Fibroblast of lung (primary cell): ENCODE measurements at places on chromosomes 16 and 17. TPM values are rescaled to one million over a fixed set of nuclear protein-coding genes. Genes with fewer than 3 reads are reported as not detected.

- peaks cover 3% of the 10 kb centered on the region for H3K27me3 ChIP-seq
- no peak overlapping the region for H3K4me3 ChIP-seq
- DNase-seq, result no peak
- no peak overlapping the region for H3K27ac ChIP-seq
- no peaks in the 10 kb centered on the region for H3K4me1 ChIP-seq
These were observed 608.3 kb upstream of the SALL1 start for GRCh38 chr16:51759329-51759728.

- H3K27me3 ChIP-seq, result no peaks in the 10 kb centered on the region
- no peak overlapping the region for H3K4me3 ChIP-seq
- no peaks in the 10 kb centered on the region for H3K4me1 ChIP-seq
- H3K36me3 ChIP-seq, result no peaks in the 10 kb centered on the region
- no peak for DNase-seq
These were observed 8.8 kb downstream of the MBTD1 start for GRCh38 chr17:51251010-51251409.

DNA sequence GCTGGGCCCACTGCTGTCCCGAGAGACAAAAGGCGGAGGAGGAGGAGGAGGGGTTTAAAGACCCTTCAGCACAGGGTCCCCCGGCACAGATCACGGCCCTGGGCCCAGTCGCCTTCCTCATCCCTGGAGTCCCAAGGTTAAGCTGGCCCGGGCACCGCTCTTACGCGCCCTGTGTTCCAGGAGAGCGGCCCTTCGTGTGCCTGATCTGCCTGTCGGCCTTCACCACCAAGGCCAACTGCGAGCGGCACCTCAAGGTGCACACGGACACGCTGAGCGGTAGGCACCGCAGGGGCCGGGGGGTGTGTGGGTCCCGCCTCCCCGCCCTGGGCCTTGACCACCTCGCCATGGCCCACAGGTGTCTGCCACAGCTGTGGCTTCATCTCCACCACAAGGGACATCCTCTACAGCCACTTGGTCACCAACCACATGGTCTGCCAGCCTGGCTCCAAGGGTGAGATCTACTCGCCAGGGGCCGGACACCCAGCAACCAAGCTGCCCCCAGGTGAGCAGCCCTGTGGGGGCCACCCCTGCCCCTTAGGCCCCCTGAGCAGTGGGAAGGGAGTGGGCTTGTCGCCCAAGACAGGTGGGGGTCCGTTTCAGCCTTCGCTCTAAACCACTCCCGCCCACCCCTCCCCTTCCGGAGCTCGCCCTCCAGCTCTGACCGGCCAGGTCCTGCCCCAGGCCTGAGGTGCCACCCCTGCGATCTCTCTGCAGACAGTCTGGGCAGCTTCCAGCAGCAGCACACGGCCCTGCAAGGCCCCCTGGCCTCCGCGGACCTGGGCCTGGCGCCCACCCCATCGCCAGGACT is 37.6 kb upstream of the ZC3H18 start:
- peaks cover 5% of the 10 kb centered on the region for H3K4me1 ChIP-seq
- H3K27me3 ChIP-seq, result no peaks in the 10 kb centered on the region
- no peak overlapping the region for H3K27ac ChIP-seq
- no peak overlapping the region for H3K4me3 ChIP-seq

GRCh38 chr17:35807371-35808144 is 1.7 kb upstream of the TAF15 start:
- no peaks in the 10 kb centered on the region for H3K27me3 ChIP-seq
- DNase-seq, result peak; percentile 70
- H3K4me3 ChIP-seq, result no peak overlapping the region
- no peak overlapping the region for H3K27ac ChIP-seq
- H3K4me1 ChIP-seq, result peaks cover 15% of the 10 kb centered on the region
- no peaks in the 10 kb centered on the region for H3K36me3 ChIP-seq

DNA sequence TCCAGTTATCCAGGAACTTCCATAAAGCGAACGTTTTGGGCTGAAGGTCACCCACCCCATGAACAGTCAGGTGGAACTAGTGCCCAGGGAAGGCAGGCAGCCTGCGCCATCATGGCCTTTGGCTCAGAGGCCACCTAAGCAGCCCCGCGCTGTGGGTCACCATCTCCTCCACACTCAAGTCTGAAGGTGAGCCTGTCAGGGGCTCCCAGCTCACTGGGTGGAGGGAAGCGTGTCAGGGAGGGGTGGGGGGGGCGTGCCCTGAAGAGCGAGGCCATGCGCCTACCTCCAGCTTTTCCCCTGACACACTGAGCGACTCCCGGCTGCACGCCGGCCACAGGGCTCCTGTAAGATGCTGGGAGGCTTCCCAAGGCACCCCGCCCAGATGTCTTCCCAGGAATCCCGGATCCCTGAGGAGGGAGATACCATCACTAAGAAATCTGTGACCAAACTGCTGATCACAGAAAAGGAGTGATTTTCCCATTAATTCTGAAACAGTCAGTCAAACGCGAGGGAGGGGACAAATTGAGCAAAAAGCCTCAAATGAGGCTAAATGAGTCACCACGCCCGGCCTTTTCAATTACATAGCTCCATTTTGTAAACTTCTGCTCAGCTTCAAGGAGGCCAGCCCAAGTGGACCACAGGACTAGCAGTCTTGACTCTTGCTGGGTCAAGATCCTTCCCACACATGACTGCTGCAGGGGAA is 26.5 kb upstream of the SLC25A19 start:
- H3K4me1 ChIP-seq, result peaks cover 8% of the 10 kb centered on the region
- no peak for DNase-seq
- no peak overlapping the region for H3K4me3 ChIP-seq
- no peaks in the 10 kb centered on the region for H3K27me3 ChIP-seq
- H3K36me3 ChIP-seq, result peaks cover 9% of the 10 kb centered on the region
- H3K27ac ChIP-seq, result no peak overlapping the region

DNA sequence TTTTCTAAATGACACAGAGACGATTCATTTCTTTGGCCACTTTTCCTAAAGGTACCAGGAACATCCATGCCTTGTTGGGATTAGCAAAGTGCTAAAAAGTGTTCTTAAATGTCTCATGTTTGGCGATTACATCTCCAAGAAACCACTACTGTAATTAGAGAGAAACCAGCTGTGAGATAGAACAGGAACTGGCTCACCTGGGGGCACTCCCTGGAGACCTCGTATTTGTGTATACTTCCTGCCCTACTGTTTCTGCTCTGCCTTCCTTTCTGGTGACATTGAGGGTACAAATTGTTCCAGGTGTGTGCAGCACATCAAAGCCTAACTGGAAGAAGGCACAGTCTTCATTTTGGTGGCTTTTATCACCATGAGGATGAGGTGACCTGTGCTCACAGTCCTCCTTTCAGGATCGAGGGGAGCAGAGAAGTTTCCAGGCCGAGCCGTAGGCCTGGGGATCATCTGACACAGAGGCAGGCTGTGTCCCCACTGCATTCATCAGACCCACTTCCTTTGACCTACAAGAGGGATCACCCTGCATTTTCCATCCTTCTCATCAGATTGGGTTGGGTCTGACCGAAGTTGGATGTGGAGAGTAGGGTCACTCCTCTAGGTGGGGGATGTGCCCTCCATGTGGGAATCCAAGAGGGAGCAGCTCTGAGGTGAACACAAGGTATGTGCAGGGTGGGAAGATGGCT is 23.7 kb downstream of the CCL4 start:
- no peaks in the 10 kb centered on the region for H3K27me3 ChIP-seq
- no peak overlapping the region for H3K27ac ChIP-seq
- H3K4me3 ChIP-seq, result no peak overlapping the region
- H3K36me3 ChIP-seq, result no peaks in the 10 kb centered on the region
- H3K4me1 ChIP-seq, result no peaks in the 10 kb centered on the region

DNA sequence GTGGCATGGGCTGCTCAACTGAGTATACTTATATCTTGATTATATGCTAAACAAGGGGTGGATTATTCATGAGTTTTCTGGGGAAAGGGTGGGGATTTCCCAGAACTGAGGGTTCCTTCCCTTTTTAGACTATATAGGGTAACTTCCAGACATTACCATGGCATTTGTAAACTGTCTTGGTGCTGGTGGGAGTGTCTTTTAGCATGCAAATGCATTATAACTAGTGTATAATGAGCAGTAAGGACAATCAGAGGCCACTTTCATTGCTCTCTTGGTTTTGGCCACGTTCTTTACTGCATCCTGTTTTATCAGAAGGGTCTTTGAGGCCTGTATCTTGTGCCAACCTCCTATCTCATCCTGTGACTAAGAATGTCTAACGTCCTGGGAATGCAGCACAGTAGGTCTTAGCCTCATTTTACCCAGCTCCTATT is 12.0 kb downstream of the PRR11 start:
- H3K27ac ChIP-seq, result no peak overlapping the region
- peaks cover 6% of the 10 kb centered on the region for H3K4me1 ChIP-seq
- DNase-seq, result no peak
- peaks cover under 1% of the 10 kb centered on the region for H3K36me3 ChIP-seq
- no peak overlapping the region for H3K4me3 ChIP-seq

DNA sequence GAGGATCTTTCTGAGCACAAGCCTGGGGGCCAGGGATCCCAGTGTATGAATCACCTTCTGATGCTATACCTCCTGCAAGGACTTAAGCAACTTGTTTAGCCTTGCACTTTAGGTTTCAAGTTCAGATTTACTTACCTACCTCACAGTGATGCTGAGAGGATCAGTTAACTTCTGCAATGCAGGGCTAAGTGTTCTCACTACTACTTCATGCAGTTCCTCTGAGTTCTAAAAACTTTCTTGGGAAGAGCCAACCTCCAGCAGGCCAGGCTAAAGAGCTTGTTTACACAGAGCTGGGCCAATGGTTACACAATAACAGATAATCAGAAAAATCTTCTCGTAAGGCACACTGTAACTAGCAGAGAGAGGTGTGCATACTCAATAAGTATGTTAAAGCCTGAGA is 13.0 kb downstream of the VEZF1 start:
- H3K27ac ChIP-seq, result peak overlapping the region; percentile 29
- no peak overlapping the region for H3K4me3 ChIP-seq
- H3K27me3 ChIP-seq, result no peaks in the 10 kb centered on the region
- peak; percentile 18 for DNase-seq
- H3K4me1 ChIP-seq, result peaks cover 9% of the 10 kb centered on the region

- no peak overlapping the region for H3K27ac ChIP-seq
- no peak for DNase-seq
- H3K36me3 ChIP-seq, result peaks cover 10% of the 10 kb centered on the region
- H3K27me3 ChIP-seq, result no peaks in the 10 kb centered on the region
- H3K4me3 ChIP-seq, result no peak overlapping the region
- peaks cover 15% of the 10 kb centered on the region for H3K4me1 ChIP-seq
These were observed 3.3 kb downstream of the IFT20 start for GRCh38 chr17:28331891-28332420.

GRCh38 chr16:24731722-24732419 is 2.4 kb downstream of the TNRC6A start:
- no peak overlapping the region for H3K27ac ChIP-seq
- H3K4me1 ChIP-seq, result peaks cover 12% of the 10 kb centered on the region
- no peak for DNase-seq
- no peaks in the 10 kb centered on the region for H3K27me3 ChIP-seq
- H3K36me3 ChIP-seq, result no peaks in the 10 kb centered on the region

DNA sequence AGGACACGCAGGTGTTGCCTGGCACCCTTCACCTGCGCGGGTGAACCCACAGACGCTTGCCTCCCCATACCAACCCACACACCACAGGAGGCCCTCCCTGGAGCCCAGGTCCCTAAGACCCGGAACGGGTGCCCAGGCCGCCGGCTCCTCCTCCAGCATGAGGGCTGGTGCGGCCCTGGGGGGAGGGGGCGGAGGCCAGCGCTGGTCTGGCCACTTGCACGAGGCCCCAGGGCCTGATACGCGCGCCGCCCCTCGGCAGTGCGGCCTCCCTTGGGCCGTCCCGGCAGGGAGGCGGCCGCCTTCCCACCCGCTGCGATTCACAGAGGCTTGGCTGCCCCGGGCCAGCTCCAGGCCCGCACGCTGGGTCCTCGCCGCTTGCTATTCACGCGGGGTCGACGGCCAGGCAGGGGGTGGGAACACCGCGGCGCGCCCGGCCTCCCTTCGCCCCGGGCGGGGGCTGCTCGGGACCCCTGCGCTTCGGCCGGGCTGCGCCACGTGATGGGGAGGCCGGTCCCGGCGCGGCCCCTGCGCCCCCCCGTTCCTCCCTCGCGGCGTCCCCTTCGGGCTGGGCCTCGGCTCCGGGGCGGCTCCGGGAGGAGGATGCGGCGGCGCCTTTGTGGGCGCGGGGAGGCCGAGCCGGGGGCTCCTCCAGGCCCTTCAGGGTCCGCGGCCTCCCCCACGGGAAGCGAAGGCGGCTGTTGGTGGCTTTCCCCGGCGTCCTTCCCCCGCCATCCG is 685 bp downstream of the FASN start:
- peak overlapping the region; percentile 83 for H3K4me3 ChIP-seq
- peak; percentile 58 for DNase-seq
- peaks cover 27% of the 10 kb centered on the region for H3K36me3 ChIP-seq

DNA sequence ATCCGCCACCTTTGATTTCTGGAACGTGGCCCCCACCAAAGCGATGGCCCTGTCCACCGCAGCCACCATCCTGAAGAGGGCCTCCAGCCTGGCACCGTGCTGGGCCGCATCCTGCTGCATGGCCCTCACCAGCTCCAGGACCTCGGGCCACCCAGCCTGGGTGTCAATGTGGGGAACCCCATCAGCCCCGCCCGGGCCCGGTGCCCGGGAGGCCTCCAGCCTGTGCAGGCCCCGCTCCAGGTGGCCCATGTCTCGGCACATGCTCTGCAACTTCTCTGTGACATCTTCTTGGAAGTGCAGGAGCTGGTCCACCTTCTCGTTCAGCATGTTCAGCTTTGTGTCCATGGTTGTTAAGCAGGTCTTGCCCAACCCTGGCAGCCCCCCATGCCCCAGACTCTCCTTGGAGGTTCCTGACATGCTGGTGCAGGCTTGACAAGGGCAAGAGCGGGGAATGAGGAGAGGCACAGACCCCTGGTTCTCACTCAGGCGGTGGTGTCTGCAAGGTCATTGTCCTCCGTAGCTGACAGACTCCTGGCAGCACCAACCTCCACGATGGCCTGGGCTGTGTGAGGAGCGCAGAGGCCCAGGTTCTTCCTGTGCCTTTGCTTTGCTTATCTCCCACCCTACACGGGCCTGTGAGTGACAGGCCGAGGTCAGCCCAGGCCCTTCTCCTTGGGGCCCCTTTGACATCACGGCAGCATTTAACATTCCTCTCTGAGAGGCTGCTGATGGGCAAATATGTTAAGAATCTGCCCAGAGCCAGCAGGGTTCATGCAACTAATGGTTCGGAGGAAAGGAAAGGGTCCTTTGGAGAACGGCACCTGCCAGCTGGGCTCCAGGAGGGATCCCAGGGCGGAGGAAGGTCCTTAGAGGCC is at the start of gene MYLK3:
Gene MYLK3, minus strand, starts transcription at position 568 of the 875 bp plus-strand sequence. Its CDS starts 151 bp downstream, at position 417.
- no peak for DNase-seq
- no peaks in the 10 kb centered on the region for H3K36me3 ChIP-seq
- H3K27ac ChIP-seq, result no peak within 1 kb of the TSS
- no peaks in the 10 kb centered on the region for H3K4me1 ChIP-seq

- H3K4me3 ChIP-seq, result no peak overlapping the region
- no peaks in the 10 kb centered on the region for H3K4me1 ChIP-seq
- no peaks in the 10 kb centered on the region for H3K36me3 ChIP-seq
- no peak overlapping the region for H3K27ac ChIP-seq
These were observed 114.7 kb downstream of the IRX5 start for GRCh38 chr16:55045329-55045728.

GRCh38 chr17:81221842-81222619 is 734 bp downstream of the CEP131 start:
- peak overlapping the region; percentile 39 for H3K27ac ChIP-seq
- no peaks in the 10 kb centered on the region for H3K27me3 ChIP-seq
- peaks cover 4% of the 10 kb centered on the region for H3K4me1 ChIP-seq

- H3K27ac ChIP-seq, result no peak overlapping the region
- H3K4me1 ChIP-seq, result no peaks in the 10 kb centered on the region
- DNase-seq, result no peak
- H3K36me3 ChIP-seq, result no peaks in the 10 kb centered on the region
These were observed 59.4 kb downstream of the BPTF start for GRCh38 chr17:67884741-67885140.

Gene SSTR5
- not detected in 2 replicates for total RNA-seq

Gene C16orf46
- total RNA-seq, result 0.51 TPM in 1 of 2 replicates, not detected in the other

Gene ERBB2
- 24.7 and 33.9 TPM in 2 replicates for total RNA-seq

Gene VEZF1
- 37.0 and 51.2 TPM in 2 replicates for total RNA-seq

Gene KREMEN2
- not detected in 2 replicates for total RNA-seq

Gene IL17C
- total RNA-seq, result not detected in 2 replicates

Gene OMG
- total RNA-seq, result 26.8 and 57.0 TPM in 2 replicates
